Activated effector memory CD4-positive, alpha-beta T cell treated with anti-CD3 and anti-CD28 coated beads, Interleukin-2, amount 50 U/mL, for 16 hours (primary cell): ENCODE measurements at places on chromosomes 7 and 10.

- no peak for DNase-seq
Measured at GRCh38 chr10:114682121-114682520, 24.0 kb upstream of the ABLIM1 start.

- DNase-seq = no peak
Measured at GRCh38 chr7:154881026-154881425, 121.9 kb downstream of the PAXIP1 start.

- no peak for DNase-seq
Measured at GRCh38 chr10:101107771-101108170, 23.3 kb upstream of the TLX1 start.

- peak; percentile 81 for DNase-seq
Measured at GRCh38 chr10:114538181-114538906, 119.7 kb downstream of the ABLIM1 start.

- no peak for DNase-seq
Measured at GRCh38 chr7:77687747-77688144, 8.5 kb upstream of the RSBN1L start.

GRCh38 chr10:13877154-13877909 lies 290.6 kb downstream of the PRPF18 start:
- no peak for DNase-seq

DNA sequence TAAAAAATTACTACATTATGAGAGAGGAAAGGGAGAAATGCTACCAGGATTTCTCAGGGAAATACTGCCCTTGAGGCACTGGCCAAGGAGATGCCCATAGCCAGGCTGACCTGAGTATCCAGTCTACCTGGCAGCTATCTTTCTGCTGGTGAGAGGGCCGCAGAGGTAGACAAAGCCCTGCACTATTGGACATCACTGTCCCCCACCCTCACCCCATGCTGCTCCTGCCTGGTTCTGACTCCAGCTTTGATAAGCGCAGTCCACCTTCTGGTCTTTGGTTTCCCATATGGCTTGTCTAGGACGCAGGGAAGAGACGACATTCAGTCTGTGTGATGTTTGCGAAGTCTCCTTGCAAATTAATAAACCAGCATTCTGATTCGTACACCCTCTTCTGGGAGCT lies 3.7 kb downstream of the ITPRIP start:
- no peak for DNase-seq

DNA sequence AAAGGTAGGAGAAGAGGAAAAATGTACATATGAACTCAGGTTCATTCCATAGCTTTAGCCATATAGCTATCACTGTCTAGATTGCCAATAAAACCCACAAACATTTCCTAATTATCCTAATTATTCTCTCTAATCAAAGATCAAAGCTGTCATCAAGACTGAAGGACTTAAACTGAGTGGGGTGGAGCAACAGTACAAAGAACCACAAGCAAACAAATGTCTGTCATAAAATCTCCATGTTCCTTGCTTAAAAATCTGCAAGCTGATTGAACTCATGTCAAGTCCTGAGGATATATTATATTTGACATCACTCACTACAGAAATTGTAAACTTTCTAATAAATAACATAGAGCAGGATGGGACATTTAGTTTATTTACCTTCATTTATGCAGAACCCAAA lies 315.9 kb downstream of the SNX13 start:
- no peak for DNase-seq

DNA sequence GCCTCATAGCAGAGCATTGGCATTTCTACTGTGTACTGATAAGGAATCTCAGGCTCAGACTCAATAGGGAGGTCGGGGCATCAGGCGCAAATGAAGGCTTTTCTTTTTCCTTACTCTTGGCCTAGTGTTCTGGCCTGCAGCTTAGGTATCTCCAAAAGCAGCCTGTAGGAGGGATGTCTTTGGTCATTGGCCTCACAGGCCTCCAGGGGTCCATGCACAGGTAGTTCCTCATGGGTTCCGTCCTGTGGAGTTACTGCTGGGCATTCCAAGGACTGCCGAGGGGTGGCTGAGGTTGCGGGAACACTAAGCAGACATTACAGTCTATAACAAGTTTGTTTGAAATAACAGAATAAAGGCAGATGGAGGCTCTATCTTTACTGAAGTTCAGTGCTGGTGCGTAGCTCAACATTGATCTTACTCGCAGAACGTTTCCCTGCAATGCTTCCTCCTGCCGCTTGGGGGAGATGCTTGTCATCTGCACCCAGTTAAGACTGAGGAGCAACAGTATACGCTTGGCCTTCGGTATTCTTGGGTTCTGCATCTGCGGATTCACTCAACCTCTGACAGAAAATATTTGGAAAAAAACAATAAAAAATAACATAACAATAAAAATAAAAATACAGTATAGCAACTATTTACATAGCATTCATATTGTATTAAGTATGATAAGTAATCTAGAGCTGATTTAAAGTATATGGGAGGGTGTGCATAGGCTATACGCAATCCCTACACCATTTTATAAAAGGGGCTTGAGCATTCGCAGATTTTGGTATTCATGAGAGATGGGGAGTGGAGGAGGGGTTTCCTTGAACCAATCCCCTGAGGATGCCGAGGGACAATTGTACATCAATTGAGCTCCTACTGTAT lies 58.9 kb downstream of the SH2D4B start:
- peak; percentile 69 for DNase-seq

GRCh38 chr7:1223196-1223981 lies 9.3 kb upstream of the UNCX start:
- no peak for DNase-seq

- no peak for DNase-seq
Measured at GRCh38 chr7:108166687-108167086, 36.5 kb upstream of the LAMB4 start.

GRCh38 chr7:69517985-69518704 lies 80.1 kb upstream of the AUTS2 start:
- DNase-seq = no peak

DNA sequence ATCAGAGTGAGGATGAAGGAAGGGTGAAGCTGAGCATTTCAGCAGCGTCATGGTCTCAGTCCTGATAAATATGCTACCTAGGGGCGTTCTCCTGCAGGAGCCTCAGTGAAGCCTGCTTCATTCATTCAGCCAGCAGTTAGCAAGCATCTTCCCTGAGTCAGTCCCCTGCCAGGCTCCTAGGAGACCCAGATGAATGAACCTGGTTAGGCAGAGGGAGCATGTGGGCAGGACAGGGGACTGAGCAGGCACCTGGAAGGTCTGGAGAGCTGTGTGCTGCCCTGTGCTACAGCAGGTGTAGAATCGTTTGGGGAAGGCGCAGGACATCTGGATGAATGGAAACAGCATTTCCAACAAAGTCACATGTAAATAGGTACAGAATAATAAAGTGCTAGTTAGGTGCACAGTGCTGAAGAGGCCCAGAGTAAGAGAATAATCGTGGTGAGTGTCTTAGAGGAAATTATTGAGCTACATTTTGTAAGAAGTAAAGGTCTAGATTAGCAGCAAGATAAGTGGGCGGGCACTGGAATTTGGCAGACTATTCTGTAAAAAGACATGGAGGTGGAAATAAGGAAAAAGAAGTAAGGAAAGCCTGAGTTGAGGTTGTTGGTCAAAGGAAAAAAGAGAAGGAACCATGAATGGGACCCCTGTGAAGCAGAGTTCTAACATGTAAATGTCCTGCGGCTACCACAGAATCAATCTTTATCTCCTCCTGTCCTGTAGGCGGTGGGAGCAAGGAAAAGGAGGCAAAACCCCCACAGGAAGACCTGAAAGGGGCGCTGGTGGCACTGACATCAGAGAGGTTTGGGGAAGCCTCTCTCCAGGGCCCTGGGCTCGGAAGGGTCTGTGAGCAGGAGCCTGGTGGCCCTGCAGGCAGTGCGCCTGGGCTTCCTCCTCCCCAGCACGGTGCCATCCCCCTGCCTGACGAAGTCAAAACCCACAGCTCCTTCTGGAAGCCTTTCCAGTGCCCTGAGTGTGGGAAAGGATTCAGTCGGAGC lies 12.0 kb downstream of the ZSCAN25 start:
- DNase-seq = no peak

DNA sequence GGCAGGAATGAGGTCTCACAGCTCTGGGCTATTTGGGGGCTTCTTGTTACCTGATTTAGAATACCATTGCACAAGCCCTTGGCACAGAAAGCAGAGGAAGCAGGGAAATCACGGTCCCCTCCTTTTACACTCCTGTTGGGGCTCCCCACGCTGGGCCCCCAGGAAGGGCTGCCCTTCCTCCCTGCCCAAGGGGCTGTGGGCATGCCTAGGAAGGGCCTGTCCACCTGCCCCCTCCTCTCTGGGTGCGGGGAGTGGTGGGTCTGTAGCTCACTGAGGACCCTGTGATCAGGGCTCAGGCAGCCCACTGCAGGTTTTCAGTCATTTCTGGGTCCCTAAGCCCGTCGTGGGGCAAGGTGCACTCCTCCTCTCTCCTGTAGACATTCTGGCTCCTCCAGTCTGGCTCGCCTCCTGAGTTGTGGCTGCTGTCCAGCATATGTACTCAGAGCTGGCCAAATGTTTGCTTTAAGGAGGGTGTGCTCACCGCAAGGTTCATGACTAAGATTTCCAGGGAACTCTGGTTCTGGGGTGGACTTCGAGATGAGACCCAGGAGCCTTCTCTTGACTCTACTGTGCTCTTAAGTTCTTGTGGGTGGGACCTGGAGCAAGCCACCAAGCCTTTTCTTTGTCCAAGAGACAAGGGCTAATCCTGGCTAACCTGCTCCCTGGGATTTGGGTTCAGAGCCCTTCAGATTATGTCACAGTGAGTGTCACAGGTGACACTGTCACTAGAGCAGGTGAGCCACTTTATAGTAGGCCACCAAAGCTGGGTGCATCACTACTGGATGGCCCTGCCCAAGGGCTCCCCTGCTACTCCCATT lies 56.0 kb downstream of the TACR2 start:
- no peak for DNase-seq

- DNase-seq = no peak
Measured at GRCh38 chr10:112919721-112920120, 30.3 kb upstream of the TCF7L2 start.

- DNase-seq = peak; percentile 74
Measured at GRCh38 chr10:100743626-100744135, 1.7 kb upstream of the PAX2 start.

- no peak for DNase-seq
Measured at GRCh38 chr10:55750458-55750857, 610.6 kb downstream of the ZWINT start.

DNA sequence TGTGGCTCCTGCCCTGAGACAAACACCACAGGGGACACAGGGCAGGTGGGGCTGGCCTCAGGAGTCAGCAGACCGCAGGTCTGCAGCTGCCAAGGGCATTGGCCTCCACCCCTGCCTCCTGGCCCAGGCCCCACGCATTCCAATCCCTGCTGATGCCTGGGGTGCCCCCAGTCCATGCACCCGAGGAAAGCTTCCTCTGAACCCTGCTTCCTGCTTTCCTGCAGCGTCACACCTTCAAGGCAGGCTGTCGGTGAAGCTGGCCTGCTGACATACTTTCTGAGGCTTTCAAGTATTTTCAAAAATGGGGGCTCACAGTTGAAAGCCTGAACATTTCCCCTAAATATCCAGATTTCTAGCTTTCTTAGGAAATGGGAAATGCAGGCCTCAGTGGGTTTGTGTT lies 22.5 kb upstream of the ANTXRL start:
- DNase-seq = no peak

- DNase-seq = no peak
Measured at GRCh38 chr7:116356979-116357378, 142.6 kb upstream of the CAV2 start.

GRCh38 chr10:8998751-8999150 lies 944.3 kb downstream of the GATA3 start:
- no peak for DNase-seq

- no peak for DNase-seq
Measured at GRCh38 chr7:95066737-95067530, 159.5 kb downstream of the PPP1R9A start.

- DNase-seq = no peak
Measured at GRCh38 chr10:112475575-112476218, 28.7 kb downstream of the VTI1A start.

- peak; percentile 48 for DNase-seq
Measured at GRCh38 chr7:158272091-158272490, 315.5 kb downstream of the PTPRN2 start.

- no peak for DNase-seq
Measured at GRCh38 chr7:18960725-18961124, 156.7 kb downstream of the TWIST1 start.

GRCh38 chr10:51159841-51160240 lies 85.6 kb downstream of the PRKG1 start:
- DNase-seq = no peak

GRCh38 chr7:121002048-121002756 lies 13.7 kb downstream of the CPED1 start:
- DNase-seq = no peak

- DNase-seq = no peak
Measured at GRCh38 chr7:96952974-96953391, 52.4 kb upstream of the DLX6 start.

GRCh38 chr10:12949248-12949647 lies 52.3 kb downstream of the CCDC3 start:
- no peak for DNase-seq

DNA sequence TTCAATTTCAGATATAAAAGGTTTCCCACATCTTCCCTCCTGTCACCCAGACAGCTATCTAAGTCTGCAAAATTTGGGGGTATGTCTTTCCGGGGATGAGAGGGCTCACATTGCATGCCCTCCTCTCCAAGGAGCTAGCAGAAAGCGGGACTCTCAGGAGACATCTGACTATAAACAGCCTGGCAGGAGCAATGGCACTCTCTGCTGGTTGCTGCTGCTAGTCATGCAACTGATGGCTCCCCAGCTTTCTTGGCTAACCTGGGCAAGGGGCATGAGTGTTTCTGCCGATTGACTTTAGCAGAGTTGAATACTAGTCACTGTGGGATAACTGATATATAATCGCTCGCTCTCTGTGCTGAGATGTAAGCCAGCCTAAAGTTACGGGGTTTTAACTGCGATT lies 12.0 kb downstream of the TBX20 start:
- DNase-seq = no peak

DNA sequence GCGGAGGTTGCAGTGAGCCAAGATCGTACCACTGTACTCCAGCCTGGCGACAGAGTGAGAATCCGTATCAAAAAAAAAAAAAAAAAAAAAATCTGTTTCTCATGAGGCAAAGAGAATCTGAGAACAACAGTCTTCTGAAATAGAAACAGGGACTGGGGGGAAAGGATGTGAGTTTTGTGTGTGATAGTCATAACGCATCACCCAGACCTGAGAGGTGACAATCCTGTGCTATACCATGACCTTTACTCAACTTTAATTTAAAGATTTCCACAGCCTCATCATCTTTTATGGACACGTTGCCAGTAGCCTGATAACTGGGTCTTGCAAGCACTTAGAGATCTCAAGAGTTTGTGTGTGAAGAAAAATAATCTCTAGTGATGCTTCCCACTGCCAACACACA lies 2.3 kb downstream of the ATXN7L1 start:
- no peak for DNase-seq

GRCh38 chr10:47121336-47121735 lies 178.7 kb upstream of the GDF10 start:
- no peak for DNase-seq
